ENCODE measurements at places on chromosomes 16 and 17. TPM values are rescaled to one million over a fixed set of nuclear protein-coding genes. Genes with fewer than 3 reads are reported as not detected.

CYB561 gene
- 22.9 TPM for total RNA-seq

UBB gene
- 696 TPM for total RNA-seq

KRTAP4-6 gene
- total RNA-seq, result not detected

NR1D1 gene
- total RNA-seq, result 32.3 TPM

RAB11FIP4 gene
- total RNA-seq, result 6.5 TPM

ITGA3 gene
- total RNA-seq, result 1,973 TPM

CD300E gene
- total RNA-seq, result not detected

TSNAXIP1 gene
- 0.33 TPM for total RNA-seq

TP53TG3F gene
- total RNA-seq, result not detected

KRTAP4-9 gene
- total RNA-seq, result not detected

Data from mammary epithelial cell (primary cell).